ENCODE measurements at places on chromosomes 2 and 18.

DNA sequence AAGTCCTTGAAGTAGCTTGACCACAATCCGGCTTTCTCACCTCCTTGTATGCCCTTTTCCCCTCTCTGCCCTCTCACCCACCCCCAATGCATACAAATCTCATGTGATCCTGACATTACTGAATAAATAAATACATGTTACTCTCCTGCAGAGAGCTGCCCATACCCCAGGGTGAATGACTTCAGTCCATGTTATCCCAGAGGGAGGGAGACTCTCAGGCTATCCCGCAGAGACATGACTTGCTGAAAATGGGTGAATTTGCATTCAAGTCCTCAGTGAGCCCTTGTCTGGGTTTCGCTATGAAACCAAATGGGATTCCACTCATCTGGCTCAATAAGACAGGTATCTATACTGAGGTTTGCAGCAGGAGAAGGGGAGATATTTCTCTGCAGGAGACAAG lies 168.5 kb downstream of the FHOD3 start:
- DNase-seq, result no peak

DNA sequence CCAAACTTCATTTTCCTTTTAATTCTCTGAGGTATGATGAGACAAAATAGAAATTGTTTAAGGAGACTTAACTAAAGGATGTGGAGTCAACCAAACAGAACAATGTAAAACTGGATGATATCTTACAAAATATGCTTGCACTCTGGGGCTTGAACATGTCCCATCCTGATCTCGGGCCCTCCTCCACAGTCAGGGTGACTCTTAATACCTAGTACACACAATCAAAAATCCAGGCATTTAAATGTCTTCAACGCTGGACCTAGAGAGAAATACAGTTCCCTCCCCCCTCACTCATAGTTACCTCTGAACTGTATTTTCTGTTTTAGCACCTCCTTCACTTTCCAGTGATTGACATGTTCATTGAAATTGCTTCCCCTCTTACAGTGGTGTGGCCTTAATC lies 36.9 kb upstream of the SERPINB2 start:
- DNase-seq, result no peak

GRCh38 chr2:85539361-85540132 lies 579 bp downstream of the MAT2A start:
- DNase-seq, result peak; percentile 86

DNA sequence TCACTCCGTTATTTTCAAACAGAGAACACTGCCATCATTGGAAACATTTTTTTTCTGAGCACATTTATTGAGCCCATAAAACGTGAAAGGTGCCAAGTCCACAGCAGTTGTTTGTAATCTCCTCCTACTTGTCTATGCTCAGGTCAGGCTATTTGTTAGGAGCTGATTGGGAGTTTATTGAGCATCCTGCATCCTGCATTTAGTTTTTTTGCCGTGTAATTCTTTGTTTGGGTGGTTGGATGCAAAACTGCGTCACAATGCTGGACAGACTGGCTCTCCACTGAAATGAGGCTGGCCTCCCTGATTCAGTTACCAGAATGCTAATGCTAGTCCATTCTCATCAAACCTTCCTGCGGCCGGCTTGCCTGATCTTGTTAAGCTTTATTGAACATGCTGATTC lies 71.4 kb downstream of the RAPGEF4 start:
- DNase-seq, result no peak

GRCh38 chr2:236847023-236847422 lies 238.7 kb upstream of the COPS8 start:
- no peak for DNase-seq

DNA sequence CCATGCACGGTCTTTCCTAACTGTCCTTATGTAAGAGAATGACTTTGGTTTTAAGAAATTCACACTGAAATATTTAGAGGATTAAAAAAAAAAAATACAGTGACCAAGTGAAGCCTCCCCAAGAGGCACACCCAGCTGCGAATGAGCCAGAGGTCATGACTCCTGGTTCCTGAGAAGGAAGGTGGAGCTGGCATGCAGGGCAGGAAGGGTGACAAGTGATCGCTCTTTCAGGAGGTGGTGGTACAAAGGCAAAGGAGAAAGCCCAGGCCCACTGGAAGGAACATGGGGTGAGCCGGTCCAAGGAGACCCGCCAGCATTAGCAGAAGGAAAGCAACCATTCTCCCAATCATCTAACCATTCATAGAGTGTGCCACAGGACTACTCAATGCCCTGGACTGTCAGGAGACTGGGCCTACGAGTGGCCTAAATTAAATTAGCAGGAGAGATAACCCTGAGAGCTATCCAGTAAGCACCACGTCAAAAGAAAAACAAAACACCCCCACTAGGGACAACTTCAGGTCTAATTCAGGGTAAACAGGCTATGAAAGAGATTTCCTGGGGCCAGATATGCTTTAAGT lies 7.8 kb downstream of the INO80C start:
- DNase-seq, result no peak

GRCh38 chr2:221025398-221025797 lies 546.7 kb downstream of the EPHA4 start:
- DNase-seq, result no peak

DNA sequence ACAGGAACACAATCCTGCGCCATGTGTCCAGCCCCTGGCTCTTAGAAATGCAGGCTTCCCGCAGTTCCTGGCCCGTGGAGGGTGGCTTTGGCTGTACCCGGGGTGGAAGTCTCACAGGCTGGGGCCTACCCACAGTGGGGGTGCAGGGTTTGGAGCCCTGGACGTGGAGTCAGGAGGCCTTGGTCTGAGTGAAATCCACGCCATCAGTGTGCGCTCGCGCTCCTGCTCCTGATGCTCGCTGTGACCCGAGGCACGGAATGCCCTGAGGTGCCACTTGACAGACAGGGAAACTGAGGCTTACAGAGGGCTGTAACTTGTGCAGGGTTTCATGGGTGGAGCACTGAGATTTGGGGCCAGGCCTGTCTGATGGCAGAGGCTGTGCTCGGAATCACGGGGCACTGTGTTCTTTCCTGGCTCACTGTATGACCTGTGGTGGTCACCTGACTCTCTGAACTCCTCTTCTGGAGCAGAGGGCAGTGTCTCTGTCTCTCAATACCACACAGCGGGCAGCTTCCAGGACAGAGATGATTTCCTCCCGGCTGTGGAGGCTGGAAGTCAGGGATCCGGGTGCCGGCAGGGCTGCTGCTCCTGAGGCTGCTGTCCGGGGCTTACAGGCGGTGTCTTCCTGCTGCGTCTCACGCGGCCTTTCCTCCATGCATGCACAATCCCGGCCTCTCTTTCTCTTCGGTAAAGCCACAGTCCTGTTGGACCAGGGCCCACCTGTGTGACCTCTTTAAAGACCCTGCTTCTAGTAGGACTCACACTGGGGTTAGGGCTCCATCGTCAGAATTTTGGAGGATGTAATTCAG lies 25.9 kb upstream of the ALLC start:
- DNase-seq, result peak; percentile 33

GRCh38 chr18:31977270-31977872 lies 34.4 kb upstream of the TRAPPC8 start:
- DNase-seq, result no peak

- DNase-seq, result no peak
Measured at GRCh38 chr18:73679941-73680712, 467.5 kb downstream of the FBXO15 start.

- DNase-seq, result no peak
Measured at GRCh38 chr2:232699110-232699509, 2.0 kb downstream of the GIGYF2 start.

DNA sequence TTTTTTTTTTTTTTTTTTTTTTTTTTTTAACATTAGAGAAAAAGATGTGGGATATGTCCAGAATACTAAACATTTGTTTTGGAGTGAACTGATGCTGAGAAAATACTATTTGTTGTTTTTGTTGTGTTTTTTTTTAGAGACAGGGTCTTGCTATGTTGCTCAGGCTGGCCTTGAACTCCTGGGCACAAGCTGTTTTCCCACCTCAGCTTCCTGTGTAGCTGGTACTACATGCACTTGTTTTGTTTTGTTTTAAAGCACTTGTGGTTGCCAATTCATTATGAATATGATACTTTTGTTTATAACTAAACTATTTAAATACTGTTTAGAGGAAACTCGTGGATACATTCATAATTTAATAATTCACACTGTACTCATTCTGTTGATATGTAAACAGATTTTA lies 33.4 kb upstream of the DYSF start:
- DNase-seq, result no peak

DNA sequence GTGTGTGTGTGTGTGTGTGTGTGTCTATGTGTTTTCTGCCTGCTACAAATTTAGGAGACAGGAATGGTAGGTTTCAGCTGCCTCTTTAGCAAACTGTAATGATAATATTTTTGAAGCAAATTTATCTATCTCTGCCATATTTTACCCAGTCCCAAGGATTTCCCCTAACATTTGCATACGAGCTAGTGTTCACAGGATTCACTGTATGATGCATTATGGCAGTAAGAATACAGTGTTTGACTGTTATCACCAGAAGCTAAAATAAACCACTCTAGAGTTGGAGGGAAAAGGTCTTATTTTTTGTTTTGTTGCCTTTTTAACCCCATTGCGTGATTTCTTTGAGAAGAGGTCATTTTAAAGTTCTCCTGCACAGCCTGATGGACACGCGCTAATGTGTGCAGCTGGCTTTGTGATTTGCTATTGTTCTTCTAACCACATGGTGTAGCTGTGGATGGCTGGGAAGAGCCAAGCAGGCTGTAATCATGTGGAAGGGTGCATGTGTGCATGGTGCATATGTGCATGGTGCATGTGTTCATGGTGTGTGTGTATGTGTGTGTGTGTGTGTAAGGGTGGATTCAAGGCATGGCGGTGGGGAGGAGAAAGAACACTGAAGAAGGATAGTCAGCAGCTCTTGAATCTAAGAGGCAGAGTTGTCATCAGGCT lies 62.4 kb downstream of the PLB1 start:
- DNase-seq, result no peak

DNA sequence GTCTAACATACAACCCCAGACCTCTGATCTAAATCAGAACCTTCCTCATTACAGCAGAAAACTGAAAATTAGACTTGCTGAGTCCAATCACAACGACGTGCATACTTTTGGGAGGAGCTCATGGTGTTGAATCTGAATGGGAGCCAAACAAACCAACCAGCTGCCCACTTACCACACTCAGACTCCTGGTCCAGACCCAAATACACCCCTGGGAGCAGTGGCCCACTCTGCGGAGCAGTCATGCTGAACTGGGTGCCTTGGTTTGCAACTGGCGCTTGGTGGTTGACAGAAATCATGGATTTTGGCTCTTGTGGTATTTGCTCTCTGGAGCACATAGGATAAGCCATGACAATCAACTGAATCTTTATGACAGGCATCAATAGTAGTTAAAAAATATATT lies 253.6 kb upstream of the TNP1 start:
- DNase-seq, result no peak

DNA sequence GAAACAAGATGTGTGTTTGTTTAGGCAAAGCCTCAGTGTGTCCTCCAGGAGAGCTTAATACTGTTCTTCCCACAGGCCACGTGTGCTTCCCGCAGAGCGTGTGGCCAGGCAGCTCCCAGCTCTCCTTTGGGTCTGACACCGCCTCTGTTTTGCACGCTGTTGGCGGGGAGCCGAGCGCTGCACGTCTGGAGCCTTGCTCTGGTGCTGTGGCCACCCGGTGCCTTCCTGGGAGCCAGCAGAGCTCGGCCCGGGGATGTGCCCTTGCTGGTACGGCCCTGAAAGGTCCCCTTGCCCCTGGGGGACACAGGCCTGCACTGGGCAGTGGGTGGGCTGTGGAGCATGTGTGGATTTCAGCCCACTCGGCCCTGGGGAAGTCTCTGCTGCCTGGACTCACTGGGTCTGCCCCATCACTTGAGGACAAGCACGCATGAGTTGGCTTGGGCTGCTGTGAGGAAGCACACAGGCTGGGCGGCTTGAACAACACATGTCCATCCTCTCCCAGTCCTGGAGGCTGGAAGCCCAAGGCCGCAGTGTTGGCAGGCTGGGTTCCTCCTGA lies 160.7 kb upstream of the HDAC4 start:
- no peak for DNase-seq

GRCh38 chr2:196725882-196726281 lies 73.6 kb downstream of the GTF3C3 start:
- peak; percentile 49 for DNase-seq

DNA sequence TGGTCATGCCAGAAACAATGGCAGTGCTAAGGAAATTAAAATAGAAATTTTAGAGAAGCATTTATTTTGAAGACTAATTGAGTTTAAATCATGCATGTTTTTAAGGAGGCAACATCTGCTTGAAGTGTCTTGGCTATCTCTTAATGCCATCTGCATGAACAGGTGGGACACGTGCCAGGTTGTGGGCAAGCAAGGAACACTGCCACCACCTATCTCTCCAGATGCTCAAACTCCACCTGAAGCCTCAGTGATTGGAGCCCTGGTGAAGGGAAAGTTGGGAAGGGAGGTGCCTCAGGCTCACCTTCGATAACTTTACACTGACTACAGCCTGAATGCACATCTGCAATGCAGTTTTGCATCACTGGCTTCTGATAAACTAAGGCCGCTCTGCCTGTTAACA lies 91.5 kb downstream of the TPGS2 start:
- DNase-seq, result no peak

- no peak for DNase-seq
Measured at GRCh38 chr2:59830601-59831000, 722.9 kb downstream of the BCL11A start.

GRCh38 chr18:42255908-42256765 lies 301.1 kb downstream of the PIK3C3 start:
- DNase-seq, result no peak

GRCh38 chr18:23650968-23651927 lies 11.5 kb downstream of the ANKRD29 start:
- DNase-seq, result no peak
